Thoracic aorta (tissue), 2 donors: ENCODE measurements at places on chromosomes 12 and 14. TPM values are rescaled to one million over a fixed set of nuclear protein-coding genes. Genes with fewer than 3 reads are reported as not detected.

GRCh38 chr12:123270214-123271000, 1.2 kb downstream of the CDK2AP1 start:
- DNase-seq = no peak

GRCh38 chr14:89325299-89325883, 91.6 kb downstream of the FOXN3 start:
- DNase-seq = no peak

DNA sequence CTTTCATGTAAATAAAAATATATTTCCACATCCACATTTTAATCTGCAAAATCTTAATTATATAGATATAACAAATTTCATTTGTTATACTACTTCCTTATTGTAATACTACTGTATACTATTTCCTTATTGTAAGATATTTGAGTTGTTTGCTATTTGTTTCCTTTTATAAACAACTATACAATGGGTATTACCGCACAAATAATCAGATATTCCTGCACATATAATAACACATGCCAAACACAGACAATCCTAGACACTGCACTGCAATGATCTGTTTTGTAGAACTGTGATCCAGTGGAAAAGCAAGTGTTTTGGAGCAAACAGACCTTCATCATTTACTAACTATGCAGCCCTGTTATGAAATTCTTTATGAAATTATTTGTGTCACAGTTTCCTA, 30.5 kb downstream of the PRKD1 start:
- DNase-seq = no peak

DNA sequence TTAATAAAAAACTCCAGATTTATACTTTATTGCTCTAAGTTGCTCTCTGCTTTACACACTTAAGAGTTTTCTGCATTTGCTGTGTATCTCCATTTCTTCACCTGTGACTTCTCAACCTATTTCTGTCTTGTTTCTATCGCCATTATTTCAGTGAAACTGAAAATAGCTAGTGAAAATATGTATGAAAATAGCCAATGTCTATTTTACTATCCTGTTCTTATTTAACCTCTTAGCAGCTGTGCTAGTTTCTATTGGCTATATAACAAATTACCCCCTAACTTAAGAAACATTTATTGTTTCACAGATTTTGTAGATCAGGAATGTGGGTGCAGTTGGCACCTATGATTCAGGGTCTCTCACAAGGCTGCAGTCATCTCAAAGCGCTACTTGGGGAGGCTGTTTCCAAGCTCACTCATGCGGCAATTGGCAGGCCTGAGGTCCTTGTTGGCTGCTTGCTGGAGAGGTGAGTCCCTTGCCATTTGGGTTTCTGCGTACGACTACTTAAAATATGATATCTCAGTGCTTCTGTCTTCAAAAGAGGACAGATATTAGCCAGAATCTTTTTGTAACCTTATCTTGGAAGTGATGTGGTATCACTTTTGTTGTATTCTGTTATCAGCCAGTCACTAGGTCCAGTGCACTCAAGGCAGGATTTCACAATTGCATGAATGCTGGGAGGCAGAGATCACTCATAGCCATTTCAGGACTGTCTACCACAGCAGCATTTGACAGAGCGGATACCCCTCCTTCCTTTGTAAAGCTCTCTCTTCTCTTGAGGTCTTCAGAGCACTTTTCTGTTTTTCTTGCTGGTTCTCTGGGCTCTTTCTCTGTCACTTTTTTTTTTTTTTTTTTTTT, 7.2 kb downstream of the ERC1 start:
- no peak for DNase-seq

DNA sequence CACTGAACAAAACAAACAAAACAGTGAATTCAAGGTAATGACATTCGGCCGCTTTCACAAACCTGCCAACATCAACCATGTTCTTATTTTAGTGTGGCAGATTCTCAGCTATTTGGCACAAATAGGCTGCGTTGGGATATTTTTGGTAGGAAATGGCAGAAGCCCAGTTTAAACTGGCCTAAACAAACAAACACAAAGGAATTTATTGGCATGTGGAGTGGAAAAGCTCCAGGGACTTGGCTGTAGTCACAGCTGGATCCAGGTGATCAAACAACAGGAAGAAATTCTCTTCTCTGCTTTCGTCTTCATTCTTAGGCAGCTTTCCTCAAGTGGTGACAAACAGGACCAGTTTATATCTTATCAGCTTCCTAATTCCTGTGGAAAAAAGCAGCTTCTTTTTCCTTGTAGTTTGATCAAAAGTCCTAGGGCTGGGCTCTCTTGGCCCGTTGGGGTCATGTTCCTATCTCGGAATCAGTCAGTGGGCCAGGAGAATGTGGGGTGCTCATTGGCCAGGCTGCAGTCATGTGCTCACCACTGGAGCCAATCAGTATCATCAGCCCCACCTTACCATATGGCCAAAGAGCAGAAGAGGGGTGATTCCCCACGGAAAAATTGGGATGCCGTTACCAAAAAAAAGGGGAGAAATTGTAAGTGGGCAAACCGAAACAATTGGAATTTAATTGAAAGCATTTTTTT, 22.6 kb downstream of the C12orf75 start:
- no peak for DNase-seq

- DNase-seq = no peak
Measured at GRCh38 chr14:58662759-58663158, 25.0 kb downstream of the DACT1 start.

DNA sequence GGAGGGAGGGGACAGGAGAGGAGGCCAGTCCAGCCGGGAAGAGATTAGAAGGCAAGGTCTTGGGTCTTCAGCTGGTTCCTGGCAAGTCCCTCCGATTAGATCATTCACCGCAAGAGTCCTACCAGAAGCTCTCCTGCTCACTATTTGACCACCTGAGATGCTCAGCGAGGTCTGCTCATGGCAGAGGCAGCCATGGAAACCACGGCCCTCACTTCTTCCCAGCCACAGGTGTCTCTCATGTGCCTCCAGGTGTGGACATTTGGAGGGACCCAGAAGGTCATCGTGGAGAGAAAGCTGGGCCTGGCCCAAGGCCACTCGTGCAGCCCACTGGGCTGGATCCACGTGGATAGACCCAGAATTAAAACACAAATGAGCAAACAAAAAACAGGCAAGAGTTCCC, 99.5 kb downstream of the DICER1 start:
- DNase-seq = no peak

DNA sequence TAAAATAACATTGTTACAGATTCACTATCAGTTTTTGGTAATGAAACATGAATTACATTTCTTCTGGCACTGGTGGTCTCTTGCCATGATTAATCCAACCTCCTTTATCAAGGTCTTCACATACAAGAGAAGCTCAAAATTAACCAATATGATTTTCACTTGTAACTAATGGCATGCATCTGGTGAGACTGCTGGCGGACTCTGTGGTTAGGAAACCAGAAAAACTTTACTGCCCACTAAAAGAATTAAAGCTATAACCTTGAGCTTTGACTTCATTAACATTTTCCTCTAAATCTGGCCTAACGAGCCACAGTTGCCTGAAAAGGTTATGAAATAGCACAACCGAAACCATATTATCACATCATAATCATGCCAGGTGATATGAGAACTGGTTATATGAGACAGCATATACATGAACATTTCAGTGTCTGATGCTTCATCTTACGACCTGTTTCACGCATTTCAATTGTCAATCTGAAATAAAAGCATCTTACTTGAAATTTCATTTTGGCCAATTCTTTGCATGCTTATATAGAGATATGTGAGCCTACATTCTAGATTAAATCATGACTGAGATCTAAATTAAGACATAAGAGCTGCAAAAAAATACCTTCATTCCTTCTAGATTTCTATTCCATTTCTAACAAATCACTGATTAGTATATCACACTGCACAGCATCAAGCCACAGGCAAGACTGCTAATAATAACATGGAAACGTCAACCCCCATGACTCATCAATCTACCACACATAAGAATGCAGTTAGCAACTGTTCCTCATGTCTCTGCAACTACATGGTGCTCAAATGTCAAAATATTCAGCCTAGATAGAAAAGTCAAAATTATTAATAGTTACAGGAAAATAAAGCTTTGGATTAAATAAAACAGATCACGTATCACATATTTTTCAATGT, 89.3 kb downstream of the OSBPL8 start:
- DNase-seq = peak; percentile 17

DNA sequence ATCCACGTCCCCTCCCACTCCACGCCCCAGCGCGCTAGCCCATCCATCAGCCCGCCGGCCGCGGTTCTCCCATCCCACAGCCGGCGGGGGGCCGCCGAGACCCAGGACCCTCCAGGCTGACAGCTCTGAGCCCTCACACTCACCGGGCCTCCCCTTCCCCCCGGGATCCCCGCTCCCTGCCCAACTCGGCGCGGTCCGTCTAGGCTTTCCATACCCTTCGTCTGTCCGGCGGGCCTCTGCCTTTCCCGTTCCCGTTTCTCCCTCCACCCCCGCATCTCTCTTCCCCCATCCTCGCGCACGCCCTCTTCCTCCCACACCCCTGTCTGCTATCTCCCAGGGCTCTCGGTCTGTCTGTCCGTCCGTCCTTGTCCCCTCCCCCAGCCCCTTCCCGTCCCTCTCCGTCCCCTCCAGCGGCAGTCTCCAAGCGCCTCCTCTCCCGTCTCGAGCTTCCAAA, 726 bp downstream of the ZFHX2 start:
- no peak for DNase-seq

DNA sequence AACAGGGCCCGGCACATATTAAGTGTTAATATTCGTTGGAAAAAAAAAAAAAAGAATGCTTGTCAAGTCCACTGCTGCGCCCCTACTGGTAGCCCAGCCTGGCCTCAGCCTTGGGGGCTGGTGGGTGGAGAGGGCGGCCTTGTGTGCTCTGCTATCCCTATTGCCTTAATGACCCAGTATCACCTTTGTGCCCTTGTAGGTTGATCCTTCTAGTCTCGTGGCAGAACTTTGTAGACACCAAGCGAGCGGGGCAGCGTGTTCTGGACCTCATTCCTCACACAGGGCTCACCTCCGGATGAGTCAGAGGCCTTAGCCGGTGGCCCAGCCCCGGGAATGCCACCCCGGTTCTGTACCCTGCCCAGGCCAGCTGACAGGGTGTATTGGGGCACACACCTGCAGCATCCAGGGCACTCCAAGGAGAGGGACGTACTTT, 1.8 kb upstream of the RCOR1 start:
- DNase-seq = no peak

GDF3 gene
- total RNA-seq = not detected

RNASE7 gene
- 0.27 TPM for total RNA-seq

PRH2 gene
- total RNA-seq = not detected

SALL2 gene
- 4.9 TPM for total RNA-seq
